ENCODE measurements at places on chromosomes 3 and 15. TPM values are rescaled to one million over a fixed set of nuclear protein-coding genes. Genes with fewer than 3 reads are reported as not detected.

The ZDHHC19 gene
- total RNA-seq: not detected

The C3orf20 gene
- total RNA-seq: not detected

The CD200 gene
- total RNA-seq: 100 TPM

The PEAK1 gene
- 23.1 TPM for total RNA-seq

The CA12 gene
- total RNA-seq: 0.08 TPM

The MAP6D1 gene
- total RNA-seq: 1.4 TPM

The GUCA1C gene
- total RNA-seq: not detected

The CHRM5 gene
- total RNA-seq: not detected

The PPP4R2 gene
- total RNA-seq: 119 TPM

The GOLGA8G gene
- not detected for total RNA-seq

The CELF6 gene
- total RNA-seq: 0.63 TPM

The TUSC7 gene
- total RNA-seq: not detected

The ROPN1 gene
- not detected for total RNA-seq

The MRAS gene
- total RNA-seq: 0.19 TPM

The ADGRG7 gene
- total RNA-seq: not detected

The PBRM1 gene
- total RNA-seq: 65.2 TPM

The GRK7 gene
- total RNA-seq: not detected

The FBXL22 gene
- total RNA-seq: 1.2 TPM

The GP5 gene
- 0.08 TPM for total RNA-seq

Measured in activated T-cell treated with anti-CD3 and anti-CD28 coated beads, Interleukin-2, amount 50 U/mL, for 4 hours (primary cell).